ENCODE measurements at places on chromosomes 7 and 10.

DNA sequence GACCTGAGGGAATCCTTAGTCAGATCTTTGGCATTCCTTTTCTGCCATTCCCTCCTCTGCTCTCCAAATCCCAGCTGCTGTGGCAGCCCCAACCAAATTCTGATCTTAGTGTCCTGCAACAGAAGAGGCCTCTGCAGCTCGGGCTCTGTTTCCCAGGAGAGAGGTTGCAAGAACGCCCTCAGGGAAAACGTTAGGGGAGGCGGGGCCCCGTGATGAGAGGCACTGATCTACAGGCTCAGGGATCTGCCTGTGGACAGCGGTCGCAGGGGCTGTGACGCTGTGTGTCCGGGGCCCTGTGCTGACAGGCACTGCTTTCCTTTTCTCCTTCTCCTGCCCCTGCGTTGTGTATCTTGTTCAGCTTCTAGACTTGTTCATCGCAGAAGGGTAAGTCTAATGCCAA is 57.3 kb upstream of the DPYSL4 start:
- no peak for DNase-seq

DNA sequence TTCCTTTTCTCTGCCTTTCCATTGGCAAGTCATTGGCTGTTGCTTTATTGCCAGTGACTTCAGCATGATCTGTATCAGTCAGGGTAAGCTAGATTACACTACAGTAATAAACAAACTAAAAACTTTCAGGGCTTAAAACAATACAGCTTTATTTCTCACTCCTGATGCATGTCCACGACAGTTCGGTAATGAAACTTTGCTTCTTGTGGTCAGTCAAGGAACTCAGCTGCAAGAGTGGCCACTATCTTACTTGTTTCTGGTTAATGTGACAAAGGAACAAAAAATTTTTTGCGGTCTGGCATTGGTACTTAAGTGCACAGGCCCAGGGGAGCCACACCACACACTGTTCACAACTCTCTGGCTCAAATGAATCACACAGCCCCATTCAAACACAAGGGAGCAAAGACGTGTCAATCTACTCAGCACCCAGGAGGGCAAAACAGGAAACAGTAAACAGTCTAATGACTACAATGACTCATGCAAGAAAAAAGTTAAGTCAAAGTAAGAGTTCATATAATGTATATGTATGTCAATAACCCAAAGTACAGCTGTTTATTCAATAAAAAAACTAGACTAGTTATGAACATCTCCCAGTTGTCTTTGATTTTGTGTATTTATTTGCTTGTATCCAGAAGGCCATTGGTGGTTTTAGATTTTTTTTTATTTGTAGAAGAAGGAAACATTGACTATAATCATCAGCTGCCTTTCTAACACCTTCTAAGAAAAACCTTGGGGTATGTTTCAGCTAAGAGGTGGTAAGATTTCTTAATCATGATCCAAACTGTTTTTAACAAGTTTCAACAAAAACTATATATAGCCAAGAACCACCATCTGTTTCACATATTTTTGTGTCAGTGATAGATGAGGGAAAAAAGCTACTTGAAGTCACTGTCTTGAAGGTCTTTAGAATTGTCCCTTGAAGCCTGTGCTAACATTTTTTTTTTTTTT is 134.4 kb upstream of the FAM3C start:
- DNase-seq = peak; percentile 62

- DNase-seq = no peak
Observed at GRCh38 chr10:76911184-76911583, 726.4 kb downstream of the KCNMA1 start.

DNA sequence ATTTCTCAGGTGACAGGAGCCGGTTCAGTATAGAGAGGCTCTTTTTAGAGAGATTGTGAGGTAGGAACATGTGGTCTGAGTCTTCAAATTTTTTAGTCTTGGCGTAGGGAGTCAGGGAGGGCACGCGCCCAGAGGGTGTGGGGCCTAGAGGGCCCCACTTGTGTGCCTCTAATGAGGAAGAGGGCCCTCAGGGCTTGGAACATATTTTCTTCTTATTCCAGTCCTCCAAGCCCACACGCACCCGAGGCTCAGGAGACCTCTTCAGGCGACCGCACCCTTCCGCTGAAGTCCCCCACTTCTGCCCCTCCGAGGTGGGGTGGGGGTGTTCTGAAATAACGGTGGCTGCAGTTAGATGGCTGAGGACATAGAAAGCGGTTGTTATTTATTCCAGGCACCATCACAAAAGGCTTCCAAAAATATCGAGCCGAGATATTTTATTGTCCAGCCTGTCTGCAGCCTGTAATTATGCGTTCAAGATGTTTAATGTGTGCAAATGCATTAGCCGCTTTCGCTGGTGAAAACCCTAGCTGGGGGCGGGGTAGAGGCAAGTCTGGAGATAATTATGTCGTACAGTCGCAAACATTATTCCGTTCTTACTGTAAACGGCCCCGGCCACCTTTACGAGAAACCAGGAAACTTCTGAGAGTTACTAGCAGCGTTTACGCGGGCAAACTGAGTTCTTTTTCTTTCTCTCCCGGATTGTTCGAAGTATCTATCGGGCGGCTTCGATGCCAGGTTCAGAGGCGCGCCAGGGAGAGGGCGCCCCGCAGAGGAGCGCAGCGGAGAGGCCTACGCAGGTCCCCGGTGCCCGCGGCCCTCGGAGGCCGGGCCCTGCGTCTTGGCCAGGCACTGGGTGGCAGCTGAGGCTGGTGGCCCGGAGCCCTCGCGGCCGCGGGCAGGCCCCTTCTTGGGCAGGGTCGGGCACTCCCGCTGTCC is 12.9 kb upstream of the HOXA13 start:
- no peak for DNase-seq

GRCh38 chr7:121831351-121831750 is 41.6 kb upstream of the PTPRZ1 start:
- DNase-seq = no peak

DNA sequence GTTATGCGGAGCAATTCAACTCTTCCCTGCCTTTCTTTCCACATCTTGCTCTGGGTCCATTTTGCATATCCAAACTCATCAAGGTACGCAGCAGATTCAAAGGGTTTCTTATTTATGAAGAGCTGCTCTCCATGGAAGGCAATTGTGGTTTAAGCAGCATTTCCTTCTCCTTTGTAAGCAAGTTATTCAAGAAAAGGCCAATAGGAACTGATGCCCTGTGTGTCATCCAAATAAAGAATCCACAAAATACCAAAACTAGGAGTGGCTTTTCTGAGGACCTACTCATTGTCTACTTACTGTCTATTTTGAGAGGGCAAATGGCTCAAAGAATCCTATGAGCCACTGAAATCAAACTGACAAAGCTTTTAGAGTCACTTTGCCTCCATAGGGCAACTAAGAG is 253.1 kb downstream of the PTEN start:
- DNase-seq = no peak

- DNase-seq = peak; percentile 73
Observed at GRCh38 chr7:129607471-129608120, 3.9 kb upstream of the NRF1 start.

DNA sequence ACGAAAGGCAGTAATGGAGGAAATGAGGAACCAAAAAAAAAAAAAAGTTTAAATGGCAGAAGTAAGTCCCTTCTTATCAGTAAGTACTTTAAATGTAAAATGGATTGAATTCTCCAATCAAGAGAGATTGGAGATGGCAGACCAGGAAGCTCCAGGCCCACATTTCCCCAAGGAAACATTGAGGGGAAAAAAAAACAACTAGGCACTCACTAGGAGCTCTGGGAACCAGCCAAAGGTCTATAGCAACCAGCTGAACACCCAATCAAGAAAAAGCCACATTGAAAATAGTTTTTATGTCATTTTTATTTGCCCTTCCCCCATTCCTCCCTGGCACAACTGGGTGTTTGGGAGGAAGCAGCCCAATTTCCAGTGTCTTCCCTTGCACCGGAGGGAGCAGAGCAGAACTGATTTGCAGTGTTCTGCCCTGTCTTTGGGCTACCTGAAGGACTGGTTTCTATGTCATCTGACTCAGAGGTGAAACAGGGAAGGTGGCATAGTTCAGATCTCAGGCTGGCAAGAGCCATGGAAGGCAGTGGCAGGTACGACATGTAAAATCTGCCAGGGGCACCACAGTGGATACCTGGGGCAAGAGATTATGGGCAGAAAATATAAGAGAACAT is 121.9 kb downstream of the SMURF1 start:
- peak; percentile 18 for DNase-seq

GRCh38 chr10:99507265-99507664 is 25.5 kb upstream of the NKX2-3 start:
- no peak for DNase-seq

DNA sequence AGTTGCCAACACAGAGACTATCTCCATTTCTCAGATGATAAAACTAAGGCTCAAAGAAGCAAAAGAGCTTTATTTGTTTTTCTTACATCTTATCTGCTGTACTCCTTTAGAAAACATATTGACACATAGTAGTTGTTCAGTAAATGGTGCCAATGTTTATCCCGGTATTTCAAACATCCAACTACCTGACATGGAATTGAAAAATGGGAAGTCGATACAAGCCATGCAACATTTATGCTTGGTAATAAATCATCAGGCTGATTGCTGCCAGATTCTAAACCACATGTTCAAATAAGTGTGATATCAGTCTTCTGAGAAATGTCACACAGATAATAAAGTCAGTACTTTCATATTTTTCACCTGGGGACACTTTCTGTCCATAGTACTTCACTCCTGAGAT is 65.8 kb upstream of the C10orf120 start:
- no peak for DNase-seq

DNA sequence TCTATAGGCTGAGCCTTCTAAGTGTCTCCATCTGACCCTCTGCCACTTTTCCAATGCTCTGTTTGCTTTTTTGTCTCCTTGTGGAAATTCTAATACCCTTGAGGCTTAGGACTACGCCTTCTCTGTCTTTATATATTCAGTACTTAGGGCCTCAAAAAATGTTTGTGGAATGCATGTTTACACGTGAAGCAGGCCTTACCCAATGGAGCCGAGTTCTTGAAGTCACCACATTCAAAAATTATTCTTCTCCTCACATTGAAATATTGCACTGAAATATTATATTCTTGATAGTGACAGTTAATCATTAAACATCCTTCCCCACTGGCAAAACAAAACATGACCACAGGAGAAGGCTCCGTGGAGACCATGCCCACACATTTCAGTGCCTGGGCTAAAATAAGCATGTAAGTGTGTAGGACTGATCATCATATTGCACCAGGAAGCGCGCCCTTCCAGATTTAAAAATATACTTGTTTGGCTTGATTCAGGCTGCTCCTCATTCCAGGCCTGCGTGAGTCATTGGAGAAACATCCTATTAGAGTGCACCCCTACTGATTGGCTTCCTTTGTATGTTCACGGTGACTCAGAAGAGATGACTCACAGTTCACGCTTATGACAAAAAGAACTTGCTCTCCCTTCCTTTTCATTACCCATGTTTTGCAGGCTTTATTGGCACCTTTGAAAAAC is 307.4 kb upstream of the AOAH start:
- DNase-seq = peak; percentile 52

DNA sequence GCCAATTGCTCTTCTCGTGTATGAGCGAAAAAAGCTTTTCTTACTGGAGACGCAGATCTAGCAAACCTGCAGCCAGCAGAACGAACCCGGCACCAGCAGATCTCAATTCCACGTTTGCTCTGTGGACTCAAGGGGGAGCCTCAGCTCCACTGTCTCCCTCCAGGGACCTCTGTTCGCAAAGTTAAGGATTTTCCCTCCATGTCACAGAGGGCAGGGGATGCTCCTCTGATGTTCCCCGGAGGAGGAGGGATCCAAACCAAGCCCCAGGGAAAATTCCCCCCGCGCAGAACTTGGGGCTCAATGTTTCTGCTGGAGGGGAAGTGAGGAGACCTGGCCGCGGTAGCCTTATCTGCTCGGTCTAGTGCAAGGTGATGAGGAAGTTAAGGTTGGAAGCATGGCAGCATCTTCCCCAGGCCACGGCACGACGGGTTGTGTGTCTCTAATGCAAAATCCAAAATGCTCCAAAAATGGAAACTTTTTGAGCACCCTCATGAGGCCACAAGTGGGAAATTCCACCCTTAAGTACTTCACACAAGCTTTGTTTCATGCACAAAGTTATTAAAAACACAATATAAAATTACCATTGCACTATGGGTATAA is 9.0 kb downstream of the IQCE start:
- no peak for DNase-seq

DNA sequence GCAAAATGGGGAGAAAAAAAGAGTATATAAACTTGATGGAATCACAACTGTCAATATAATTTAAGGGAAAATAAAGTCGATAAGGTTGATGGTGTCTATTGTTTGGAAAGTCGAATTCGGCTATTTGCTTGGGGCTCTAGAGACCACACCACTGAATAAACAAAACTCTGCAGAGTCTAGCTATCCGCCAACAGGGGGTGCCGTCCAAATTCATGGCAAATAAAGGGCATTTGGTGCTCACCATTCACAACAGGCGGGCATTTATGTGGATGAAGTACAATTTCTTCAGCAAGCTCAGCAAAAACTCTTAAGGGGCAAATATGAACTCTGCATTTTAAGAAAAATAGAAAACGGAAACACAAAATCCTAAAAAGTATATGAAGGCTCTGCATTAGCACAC is 23.3 kb downstream of the CD36 start:
- no peak for DNase-seq

- no peak for DNase-seq
Observed at GRCh38 chr7:28530175-28530802, 118.0 kb downstream of the CREB5 start.

DNA sequence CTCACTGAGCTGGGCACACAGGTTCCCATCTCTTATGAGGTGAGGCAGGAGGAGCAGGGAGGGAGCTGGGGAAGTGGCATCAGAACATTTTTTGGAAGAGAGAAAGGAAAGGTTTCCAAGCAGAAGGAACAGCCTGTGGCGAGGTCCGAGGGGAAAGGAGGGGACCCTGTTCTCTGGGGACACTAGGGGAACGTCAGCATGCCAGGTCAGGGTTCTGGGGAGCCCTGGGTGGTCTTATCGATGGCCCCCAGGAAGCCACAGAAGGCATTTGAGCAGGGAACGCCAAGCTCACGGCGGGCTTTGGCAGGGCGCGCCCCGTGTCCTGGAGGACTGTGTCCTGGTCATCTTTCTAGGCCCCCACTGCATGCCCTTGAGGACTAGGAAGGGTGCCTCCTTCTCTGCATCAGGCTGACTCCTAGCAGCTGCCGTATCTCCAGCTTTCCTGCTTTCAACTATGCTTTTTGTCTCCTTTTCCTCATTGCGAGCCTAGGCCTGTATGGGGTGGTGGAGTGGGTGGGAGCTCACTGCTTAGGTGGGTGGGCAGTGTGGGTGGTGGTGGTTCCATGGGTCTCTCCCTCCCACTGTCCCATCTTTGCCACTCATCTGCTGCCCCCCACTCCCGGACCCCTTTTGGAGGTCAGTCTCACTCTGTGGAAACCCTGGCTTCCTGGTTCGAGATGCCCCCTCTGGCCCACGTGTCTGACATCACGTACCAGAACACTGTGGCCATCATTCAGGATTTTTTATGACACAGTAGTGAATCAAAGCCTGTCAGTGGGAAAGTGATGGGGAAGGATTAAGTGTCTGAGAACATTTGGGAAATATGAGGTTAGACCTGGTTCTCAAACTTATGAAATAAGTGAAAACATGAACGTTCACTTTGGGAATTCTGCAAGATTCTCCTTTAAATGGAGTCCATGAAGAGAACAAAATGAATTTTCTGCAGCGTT is 89.1 kb downstream of the CUX1 start:
- DNase-seq = no peak

- DNase-seq = no peak
Observed at GRCh38 chr10:76086761-76087639, 655.6 kb downstream of the LRMDA start.

- no peak for DNase-seq
Observed at GRCh38 chr7:87330942-87331341, 14.5 kb upstream of the CROT start.

- no peak for DNase-seq
Observed at GRCh38 chr10:3876350-3876962, 91.4 kb upstream of the KLF6 start.

GRCh38 chr10:63494951-63495350 is 26.2 kb upstream of the REEP3 start:
- DNase-seq = no peak

GRCh38 chr7:49805371-49806007 is 32.1 kb downstream of the VWC2 start:
- DNase-seq = no peak

All from stimulated activated CD8-positive, alpha-beta memory T cell treated with anti-CD3 and anti-CD28 coated beads, Interleukin-4, amount 100 ng/mL, for 48 hours (primary cell).